ENCODE measurements at places on chromosomes 16 and 17.

DNA sequence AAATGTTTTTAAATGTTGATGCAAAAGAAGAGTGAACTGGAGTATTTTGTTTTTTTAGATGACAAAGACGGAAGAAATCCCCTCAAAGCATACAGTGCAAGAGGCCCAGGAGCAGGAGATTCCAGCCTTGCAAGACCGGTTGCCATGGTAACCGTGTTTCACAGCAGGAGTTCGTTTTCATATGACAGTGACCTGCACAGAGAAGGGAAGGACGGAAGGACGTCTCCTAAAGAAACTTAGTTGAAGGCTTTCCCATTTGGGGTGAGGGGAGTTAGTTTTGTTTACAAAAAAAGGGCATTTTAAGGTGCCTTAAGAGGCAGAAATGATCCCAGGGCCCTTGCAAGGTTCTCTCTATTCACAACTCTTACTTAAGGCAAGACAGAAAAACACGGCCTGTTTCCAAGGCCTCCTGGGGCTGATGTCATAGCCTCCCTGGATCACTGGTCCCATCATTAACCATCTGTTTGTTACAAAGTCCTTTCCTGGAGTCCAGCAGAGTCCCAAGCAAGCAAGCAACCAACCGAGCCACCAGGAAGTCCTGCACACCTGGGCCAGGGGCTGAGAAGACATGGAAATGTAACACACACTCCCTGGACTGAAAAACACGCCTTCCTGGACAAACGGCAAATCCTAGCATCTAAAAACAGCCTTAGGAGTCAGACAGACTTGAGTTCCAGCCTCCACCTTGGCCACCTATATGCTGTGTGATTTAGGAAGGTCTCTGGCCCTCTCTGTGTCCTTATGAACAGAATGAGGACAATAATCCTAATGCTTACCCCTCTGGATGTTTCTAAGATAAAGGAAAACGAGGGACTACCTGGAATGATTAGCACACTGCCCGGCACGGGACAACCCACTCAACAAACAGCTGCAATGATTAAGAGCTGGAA, 30.3 kb upstream of the RPH3AL start:
- peak; percentile 75 for DNase-seq

- DNase-seq, result peak; percentile 38
Measured at GRCh38 chr16:72195609-72196008, 23.7 kb upstream of the PMFBP1 start.

GRCh38 chr17:79938336-79939093, 97.2 kb downstream of the TBC1D16 start:
- DNase-seq, result peak; percentile 5

GRCh38 chr16:20899477-20900298, 470 bp downstream of the DCUN1D3 start:
- DNase-seq, result no peak

DNA sequence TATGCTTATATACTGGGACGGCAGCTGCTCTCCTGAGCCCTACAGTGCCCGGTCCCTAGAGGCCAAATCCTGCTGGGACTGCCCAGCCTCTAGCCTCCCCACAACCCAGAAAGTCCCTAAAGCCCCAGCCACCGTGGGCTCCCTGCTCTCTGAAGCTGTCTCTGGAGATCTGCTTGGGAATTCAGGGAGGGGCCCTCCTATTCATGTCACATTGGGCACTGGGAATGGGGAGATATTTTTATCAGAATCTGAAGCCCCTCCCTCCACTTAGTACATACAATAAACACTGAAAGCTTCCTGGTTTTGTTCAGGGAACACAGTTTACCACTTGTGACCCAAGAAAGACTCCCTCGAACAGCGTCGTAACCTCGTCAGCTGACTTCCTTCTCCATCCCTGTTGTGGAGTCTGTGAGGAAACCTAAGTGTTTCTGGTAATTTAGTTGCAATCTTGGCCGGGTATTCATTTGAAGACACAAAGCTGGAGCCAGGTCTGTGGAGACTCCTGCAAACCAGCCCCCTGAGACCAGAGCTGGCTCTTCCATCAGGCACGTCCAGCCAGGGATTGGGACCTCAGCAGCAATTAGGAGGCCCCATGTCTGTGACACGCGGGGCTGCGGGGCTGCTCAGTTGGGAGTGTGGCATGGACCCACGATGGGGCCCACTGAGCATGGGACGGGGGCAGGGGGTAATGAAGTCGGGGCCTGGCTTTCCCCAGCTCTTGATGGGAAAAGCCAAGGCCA, 38.5 kb downstream of the PGS1 start:
- DNase-seq, result no peak

- no peak for DNase-seq
Measured at GRCh38 chr16:86514481-86515376, 4.4 kb downstream of the FOXF1 start.

GRCh38 chr16:68377667-68378393, 67.0 kb downstream of the PRMT7 start:
- peak; percentile 64 for DNase-seq

DNA sequence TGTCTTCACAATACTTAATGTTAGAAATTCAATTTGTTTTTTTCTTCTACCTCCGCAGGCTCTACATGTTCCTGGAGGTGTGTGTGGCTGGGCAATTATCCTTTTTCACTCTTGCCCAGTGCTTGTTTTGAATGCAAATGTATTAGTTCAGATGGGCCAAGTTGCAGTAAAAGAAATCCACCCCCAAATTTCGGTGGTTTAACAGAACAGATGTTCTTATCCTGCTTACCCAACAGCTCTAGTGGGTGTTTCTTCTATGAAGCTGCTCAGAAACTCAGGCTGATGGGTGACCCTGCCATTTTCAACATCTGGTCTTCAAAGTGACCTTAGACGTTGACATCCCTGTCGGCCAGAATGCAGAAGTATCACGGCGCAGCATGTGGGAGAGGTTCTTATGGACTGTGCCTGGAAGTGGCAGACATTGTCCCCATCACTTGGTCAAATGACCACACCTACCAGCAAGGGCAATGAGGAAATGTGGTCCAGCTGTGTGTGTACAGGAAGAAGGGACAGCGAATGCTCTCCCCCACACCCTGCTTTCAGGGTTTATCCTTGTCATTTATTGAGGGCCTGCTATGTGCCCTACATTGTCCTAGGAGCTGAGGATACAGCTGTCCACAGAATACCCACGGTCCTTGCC, 157.3 kb downstream of the CDH13 start:
- DNase-seq, result no peak

- DNase-seq, result no peak
Measured at GRCh38 chr16:50498431-50499155, 49.6 kb upstream of the NKD1 start.

DNA sequence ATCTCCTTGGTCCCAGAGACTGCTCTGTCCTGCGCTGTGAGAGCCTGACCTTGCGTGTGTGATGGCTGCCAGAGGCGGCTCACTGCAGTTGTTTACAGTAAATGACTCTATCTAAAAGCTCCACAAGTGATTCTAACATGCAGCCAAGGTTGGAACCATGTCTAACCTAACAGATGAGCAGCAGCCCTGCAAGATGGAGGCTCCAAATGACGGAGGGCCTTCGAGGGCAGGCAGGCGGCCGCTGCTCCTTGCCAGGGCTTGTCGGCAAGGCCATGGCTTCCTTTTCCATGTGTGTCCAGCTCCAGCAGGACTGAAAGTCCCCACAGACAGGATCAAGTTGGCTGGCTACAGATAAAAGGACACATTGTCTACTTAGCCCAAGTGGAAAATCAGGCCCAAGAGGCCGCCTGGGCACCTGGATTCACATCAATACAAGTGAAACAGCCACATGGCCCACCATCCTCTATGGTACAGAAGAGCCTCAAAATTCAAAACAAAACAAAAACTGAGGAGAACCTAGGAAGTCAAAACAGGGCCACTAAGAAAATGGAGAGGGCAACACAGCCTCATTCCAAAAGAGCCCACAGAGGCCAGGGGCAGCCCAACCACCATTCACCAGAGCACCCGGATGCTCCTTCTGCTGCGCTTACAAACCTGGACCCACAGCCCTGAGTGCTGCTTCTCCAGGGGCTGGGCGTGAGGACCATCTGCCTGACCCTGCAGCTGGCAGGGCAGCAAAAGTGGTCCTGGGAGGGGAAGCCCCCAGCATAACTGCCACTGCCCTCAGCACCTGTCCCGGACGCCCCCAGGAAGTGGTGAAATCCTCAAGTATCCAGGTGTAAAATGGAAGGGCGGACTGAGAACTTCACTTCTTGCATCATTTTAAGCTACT, 65.0 kb downstream of the AMFR start:
- no peak for DNase-seq
